ENCODE measurements at places on chromosomes 16 and 17.

GRCh38 chr17:78128551-78129350, at the start of gene TMC6:
TMC6 (minus strand) TSS chr17:78128755; CDS start chr17:78126832, 1,923 bp downstream.
- DNase-seq, result peak; percentile 87

DNA sequence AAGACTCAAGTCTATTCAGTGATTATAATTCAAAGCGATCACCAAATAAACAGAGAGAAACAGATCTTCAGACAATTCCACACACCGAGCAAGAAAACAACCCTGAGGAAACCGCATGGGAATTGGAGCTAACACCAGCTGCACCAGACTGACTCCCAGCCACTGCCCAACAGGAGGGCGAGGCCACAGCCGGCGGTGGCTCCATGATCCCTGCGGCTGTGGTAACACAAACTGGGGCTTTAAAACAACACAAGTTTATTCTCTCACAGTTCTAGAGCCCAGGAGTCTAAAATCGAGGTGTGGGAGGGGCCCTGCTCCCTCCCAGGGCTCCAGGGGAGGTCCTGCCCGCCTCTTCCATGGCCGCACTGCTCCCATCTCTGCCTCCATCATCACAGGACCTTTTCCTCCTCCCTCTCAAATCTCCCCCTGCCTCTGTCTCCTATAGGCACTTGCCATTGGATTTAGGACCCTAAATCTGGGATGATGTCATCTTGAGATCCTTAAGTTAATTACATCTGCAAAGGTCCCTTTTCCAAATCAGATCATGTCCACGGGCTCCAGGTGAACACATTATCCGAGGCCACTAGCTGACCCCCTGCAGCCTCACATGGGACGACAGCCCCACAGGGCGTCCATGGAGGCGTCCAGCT, 9.7 kb upstream of the HEXD start:
- DNase-seq, result no peak

DNA sequence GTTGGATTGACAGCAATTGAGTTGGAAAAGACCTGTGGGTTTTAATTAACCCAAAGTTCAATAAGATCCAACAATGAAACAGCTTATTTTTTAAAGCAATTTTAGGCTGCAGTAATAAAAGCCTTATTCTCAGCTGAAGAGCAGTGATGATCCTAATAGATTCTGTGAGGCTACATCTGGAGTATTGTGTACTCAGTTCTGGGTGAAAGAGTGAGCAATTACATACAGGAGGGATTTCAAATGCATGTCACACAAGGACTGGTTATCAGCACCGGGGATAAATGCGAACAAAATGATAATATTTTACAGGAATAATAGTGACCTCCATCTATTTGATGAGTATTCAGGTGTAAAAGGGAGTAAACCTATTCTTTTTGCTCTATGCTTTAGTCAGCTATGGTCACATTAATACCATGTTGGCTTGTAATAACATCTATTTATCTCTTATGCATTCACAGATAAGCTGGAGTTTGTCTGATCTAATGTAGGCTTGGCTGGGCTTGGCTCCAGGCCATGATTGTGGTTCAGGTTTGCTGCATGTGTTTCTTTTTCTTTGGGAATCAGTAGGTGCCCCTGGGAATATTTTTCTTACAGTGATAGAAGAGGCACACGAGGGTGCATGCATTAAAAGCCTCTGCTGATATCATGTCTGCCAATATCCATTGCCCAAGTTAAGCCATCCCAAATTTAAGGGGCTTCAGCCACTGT, 22.2 kb upstream of the TOX3 start:
- DNase-seq, result no peak

DNA sequence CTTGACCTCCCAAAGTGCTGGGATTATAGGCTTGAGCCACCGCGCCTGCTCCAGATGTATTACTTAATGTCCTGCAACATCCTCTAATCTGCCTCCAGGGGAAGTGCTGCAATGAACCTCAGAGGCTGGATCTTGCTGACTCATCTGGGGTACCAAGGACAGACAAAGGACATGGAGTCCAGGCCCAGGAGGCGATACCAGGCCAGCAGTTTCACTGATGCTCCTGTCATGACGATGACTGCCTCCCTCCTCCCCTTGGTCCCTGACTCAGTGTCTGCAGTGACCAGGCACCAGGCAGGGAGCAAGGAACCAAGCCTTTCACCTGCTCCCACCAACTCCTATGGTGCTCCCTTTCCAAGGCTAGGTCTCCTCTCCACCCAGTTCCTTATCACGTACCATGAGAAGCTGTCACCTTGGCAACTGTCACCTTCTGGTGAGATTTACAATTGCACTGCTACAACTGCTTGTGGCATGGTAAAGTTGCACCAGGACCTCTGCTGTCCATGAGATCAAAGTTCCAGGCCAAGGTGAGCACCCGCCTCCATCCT, 21.6 kb upstream of the PHOSPHO1 start:
- no peak for DNase-seq

GRCh38 chr17:79833110-79833450, 6.2 kb downstream of the CBX4 start:
- DNase-seq, result no peak

- DNase-seq, result no peak
These were observed 12.0 kb downstream of the FOXN1 start for GRCh38 chr17:28518132-28518531.

DNA sequence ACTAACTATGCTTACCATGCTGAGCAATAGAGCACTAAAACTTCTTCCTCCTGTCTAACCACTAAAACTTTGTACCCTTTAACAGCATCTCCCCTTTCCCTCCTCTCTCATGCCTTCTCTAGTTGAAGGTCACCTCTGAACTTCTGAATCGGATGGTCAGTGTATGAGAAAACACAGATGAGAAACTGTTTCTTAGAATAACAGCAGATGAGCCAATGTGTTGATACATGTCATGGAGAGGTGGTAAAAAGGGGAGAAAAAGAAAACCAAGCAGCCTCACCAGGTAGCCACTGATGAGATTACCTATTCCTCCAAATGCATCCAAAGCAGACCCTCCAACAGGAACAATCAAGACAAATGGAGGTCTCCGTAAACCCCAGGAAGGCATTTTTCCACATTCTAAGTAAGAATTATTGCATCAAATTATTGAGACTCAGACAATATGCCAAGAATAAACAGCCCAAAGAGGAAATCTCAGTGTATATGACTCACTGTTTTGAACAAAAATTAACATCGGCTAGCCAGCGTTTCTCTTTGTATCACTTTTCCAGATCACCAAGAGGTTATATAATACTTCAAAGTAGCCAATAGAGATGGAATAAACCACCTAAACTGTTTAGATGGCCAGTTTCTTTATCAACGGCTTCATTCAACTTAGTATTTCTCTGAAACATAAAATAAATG, 793.3 kb upstream of the SOX9 start:
- DNase-seq, result no peak

DNA sequence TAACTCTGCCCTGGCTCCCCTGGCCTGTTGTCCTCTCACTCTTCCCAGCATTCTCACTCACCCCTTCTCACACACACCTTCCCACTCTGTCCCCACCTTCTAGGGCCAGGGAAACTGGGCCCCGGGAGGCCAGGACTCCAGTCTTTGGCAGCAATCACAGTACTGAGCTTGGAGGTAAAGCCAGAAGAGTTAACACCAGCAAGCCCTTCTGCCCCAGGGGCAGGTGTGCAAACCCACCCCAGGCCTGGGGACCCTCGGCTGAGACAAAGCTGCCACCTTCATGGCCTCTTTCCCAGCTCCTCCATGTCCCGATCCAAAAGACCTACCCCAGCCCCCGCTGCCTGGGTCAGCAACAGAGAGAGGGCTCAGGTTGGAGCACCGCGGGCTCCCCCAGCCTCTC, 36.9 kb upstream of the MLKL start:
- no peak for DNase-seq

DNA sequence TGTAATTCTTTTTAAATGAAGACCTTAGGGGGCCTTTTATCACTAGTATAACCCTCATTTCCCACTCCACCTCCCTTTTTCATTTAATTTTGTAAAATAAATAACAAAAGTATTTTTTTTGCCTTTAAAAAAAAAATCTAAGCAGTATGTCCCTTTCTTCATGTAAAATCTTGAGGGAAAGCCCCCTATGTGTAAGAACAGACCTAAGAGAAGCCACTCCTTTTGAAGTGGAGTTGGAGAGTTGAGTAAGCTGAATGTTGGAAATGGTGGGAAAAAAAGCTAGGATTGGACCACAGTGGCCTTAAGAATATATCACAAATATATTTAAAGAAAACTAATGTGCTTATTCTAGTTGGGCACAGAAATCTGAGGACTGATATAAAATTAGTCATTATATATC, 44.5 kb upstream of the INTS2 start:
- DNase-seq, result no peak

DNA sequence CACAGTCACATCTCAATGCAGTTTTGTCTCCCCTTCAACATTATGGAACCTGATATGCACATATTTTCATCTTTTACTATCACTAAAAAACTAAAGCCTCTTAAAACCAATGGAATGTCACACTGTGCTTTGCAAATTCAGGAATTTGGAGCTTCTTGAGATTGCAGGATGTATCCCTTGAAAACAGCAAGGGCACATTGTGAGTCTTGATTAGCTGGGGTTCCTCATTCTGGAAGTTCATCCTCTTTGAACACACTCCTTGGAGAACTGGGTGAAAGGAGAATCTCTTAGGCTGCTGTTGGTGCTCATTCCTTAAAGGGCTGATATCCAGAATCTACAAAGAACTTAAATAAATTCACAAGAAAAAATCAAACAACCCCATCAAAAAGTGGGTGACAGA, 21.1 kb upstream of the MYOCD start:
- DNase-seq, result no peak

DNA sequence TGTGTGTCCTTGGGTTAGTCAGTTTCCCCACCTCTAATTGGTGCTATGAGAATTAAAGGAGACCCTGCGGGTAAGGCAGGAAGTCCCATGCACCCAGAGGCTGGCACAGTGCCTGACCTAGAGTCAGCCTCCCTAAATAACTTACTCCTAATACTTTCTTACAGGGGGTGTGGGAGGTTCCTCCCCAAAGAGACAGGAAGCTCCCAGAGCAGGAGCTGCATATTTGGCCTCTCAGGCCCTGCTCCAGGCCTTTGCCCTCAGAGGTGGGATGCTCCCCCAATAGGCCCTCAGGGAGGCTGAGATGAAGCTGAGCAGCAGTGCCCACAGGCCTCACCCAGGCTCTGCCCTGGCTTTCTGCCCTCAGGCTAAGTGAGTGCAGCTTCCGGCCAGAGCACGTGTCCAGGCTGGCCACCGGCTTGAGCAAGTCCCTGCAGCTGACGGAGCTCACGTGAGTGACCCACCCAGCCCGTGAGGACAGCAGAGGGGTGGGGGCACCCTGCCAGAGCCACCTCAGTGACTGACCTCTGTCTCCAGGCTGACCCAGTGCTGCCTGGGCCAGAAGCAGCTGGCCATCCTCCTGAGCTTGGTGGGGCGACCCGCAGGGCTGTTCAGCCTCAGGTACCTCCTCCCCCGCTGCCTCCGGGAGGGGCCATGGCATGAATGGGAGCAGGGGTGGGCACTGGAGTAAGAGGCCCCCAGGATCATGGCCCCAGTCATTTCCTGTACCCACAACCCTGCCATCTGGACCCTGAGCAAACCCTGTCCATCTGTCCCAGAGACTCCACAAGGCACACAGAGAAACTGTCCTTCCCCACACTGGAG, 31.1 kb upstream of the CPNE2 start:
- DNase-seq, result no peak

DNA sequence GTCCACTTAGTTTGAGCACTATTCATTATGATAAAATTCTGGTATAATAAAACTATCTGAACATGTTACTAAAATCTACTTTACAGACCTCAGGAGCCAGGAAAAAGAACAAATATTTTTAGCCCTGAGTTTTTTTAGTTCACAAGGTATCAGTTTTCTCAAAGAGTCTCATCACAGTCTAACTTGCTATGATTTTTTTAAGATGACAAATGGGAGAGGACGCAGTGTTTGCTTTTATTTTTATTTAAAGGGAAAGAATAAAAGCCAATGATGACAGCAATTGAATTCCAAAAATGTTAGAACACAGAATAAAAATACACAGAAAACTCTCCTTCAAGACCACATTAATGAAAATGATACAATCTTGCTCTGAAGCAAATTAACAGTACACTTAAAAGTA, 7.4 kb downstream of the MED13 start:
- no peak for DNase-seq

DNA sequence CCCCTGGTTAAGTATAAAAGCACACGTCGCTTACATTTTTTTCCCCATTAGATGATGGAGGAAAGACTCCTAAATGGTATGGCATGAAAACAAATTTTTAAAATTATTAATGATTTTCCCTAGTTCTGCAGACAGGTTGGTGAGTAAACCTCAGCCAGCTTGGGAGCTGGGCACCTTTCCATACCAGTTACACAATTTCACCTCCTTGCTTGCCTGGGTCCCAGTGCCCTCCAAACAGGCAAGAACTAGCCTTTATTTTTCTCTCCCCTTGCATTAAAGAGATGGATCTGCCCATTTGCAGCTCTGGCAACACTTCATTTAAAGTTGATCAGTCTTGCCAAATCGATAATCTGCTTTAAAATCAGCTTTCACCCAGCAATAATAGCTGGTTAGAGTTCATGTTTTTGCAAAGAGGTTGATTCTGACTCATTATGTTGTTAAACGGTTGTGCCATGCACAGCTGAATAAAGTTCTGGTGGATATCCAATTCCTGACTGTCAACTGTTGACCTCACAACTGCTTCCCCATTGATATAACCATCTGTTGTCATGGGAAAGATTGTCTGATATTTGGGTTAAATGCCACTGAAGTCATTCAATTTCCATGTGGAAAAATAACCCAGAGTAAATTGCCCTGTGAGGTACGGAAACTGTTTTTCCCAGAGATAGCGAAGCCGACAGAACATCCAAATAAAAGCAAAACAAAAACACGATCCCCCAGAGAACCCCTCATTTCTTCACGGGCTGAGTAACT, 1.3 kb downstream of the C17orf58 start:
- DNase-seq, result no peak

GRCh38 chr16:50602531-50603205, 54.5 kb downstream of the NKD1 start:
- peak; percentile 43 for DNase-seq

DNA sequence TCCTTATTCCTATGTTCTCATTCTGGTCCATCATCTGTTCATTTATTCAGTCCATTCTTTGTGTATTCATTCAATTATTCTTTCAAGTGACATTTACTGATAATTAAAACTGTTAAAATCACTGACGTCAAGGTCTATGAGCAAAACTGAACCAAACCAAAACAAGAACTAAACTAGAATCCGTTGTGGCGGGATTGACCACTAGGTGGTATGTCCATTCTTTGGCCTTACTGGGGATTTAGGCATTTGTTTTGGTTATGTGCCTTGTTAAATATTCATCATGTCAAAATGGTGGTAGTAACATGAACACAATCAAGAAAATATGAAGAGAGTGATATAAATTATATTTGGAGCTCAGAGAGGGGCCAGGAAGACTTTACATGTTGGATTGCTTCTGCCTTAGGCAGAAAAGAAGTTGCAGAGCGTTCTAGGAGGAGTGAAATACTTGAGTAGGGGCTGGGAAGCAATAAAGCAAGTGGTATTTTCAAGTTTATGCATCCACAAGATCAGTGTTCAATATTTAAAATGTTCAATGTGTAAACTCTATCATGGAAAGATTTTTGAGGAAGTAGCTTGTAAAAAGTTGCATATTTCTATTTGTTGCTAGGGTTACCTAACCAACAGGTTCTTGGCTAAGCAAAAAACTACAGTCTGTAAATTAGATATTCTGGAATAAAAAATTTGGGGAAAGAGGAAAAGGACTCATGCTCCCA, 129.0 kb downstream of the CDH13 start:
- no peak for DNase-seq
